ENCODE measurements at places on chromosomes 5 and 9. TPM values are rescaled to one million over a fixed set of nuclear protein-coding genes. Genes with fewer than 3 reads are reported as not detected.

DNA sequence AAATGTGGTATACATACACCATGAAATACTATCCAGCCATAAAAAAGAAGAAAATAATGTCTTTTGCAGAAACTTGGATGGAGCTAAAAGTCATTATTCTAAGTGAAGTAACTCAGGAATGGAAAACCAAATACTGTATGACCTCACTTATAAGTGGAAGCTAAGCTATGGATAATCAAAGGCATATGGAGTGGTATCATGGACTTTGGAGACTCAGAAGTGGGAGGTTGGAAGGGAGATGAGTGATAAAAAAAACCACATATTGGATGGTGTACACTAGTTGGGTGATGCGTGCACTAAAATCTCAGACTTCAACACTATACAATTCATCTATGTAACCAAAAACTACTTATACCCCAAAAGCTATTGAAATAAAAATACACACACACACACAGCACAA lies 24.5 kb downstream of the ADAMTS12 start:
- H3K4me3 ChIP-seq = no peak overlapping the region
- no peak overlapping the region for H3K27ac ChIP-seq
- peaks cover 7% of the 10 kb centered on the region for H3K36me3 ChIP-seq
- DNase-seq = no peak

GRCh38 chr9:1960342-1961042 lies 54.7 kb upstream of the SMARCA2 start:
- H3K4me1 ChIP-seq = no peaks in the 10 kb centered on the region
- no peak overlapping the region for H3K27ac ChIP-seq
- H3K4me3 ChIP-seq = no peak overlapping the region
- H3K27me3 ChIP-seq = peaks cover 7% of the 10 kb centered on the region
- no peaks in the 10 kb centered on the region for H3K36me3 ChIP-seq
- no peak for DNase-seq

MUSK gene
- not detected for total RNA-seq

CTXN3 gene
- not detected for total RNA-seq

- no peak overlapping the region for H3K4me3 ChIP-seq
- no peaks in the 10 kb centered on the region for H3K36me3 ChIP-seq
- DNase-seq = no peak
Observed at GRCh38 chr9:81787747-81788632, 98.6 kb upstream of the TLE1 start.

SPATA31D4 gene
- not detected for total RNA-seq

OR1Q1 gene
- total RNA-seq = 0.26 TPM

DNA sequence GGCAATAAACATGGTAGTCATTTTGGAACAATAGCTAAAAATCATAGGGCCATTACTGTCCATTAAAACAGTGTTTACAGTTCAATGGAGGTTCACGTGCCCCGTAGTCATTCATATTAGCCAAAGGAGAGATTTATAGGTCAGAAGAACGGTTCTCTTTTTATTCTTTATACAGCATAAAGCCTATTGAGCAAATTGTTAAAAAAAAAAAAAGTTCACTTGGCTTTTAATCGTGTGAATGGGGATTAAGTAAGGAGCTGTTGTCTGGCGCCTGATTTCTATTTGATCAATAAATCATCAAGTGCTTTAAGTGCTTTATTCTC lies 69.1 kb upstream of the TBCA start:
- DNase-seq = no peak
- H3K27me3 ChIP-seq = peaks cover 46% of the 10 kb centered on the region
- peaks cover 5% of the 10 kb centered on the region for H3K4me1 ChIP-seq
- H3K27ac ChIP-seq = no peak overlapping the region
- H3K4me3 ChIP-seq = peak overlapping the region; percentile 81

GRCh38 chr5:103428923-103429322 lies 133.7 kb downstream of the NUDT12 start:
- H3K4me3 ChIP-seq = no peak overlapping the region
- no peak overlapping the region for H3K27ac ChIP-seq
- no peak for DNase-seq
- H3K27me3 ChIP-seq = peaks cover 6% of the 10 kb centered on the region
- H3K4me1 ChIP-seq = no peaks in the 10 kb centered on the region
- no peaks in the 10 kb centered on the region for H3K36me3 ChIP-seq

QRFP gene
- not detected for total RNA-seq

IL4 gene
- total RNA-seq = 1.2 TPM

GRCh38 chr9:117374076-117374725 lies 40.7 kb downstream of the ASTN2 start:
- H3K4me1 ChIP-seq = no peaks in the 10 kb centered on the region
- H3K4me3 ChIP-seq = no peak overlapping the region
- no peak for DNase-seq
- no peak overlapping the region for H3K27ac ChIP-seq
- no peaks in the 10 kb centered on the region for H3K27me3 ChIP-seq

- peaks cover 2% of the 10 kb centered on the region for H3K36me3 ChIP-seq
- no peaks in the 10 kb centered on the region for H3K27me3 ChIP-seq
- DNase-seq = no peak
- no peak overlapping the region for H3K4me3 ChIP-seq
- H3K4me1 ChIP-seq = no peaks in the 10 kb centered on the region
Observed at GRCh38 chr5:88861231-88861630, 21.8 kb downstream of the MEF2C start.

GRCh38 chr9:109555215-109555614 lies 57.1 kb upstream of the PTPN3 start:
- no peak for DNase-seq
- H3K27me3 ChIP-seq = peaks cover 20% of the 10 kb centered on the region
- no peak overlapping the region for H3K4me3 ChIP-seq

DNA sequence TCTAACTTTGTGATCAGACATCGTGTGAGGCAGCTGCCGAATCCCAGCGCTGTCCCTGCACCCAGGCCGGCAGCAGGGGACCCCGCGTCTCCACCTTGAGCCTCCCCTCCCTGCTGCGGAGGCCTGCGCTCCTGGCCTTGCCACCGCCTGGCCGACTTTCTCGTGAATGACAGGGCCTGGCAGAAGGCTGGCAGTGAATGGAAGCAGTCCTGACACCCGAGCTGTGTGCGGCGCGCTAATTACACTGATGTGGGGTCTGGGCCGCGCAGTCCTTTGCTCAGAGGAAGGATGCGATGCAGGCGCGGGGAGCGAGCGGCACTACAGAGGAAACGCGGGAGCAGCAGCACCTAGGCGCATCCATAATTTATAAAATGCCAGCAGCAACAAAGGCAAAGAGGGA lies 40.3 kb downstream of the POU4F3 start:
- H3K27ac ChIP-seq = no peak overlapping the region
- no peaks in the 10 kb centered on the region for H3K4me1 ChIP-seq
- DNase-seq = no peak
- H3K4me3 ChIP-seq = no peak overlapping the region
- peaks cover 5% of the 10 kb centered on the region for H3K27me3 ChIP-seq

GRCh38 chr5:68872088-68872839 lies 221.6 kb upstream of the SLC30A5 start:
- no peak overlapping the region for H3K27ac ChIP-seq
- H3K27me3 ChIP-seq = no peaks in the 10 kb centered on the region
- H3K4me3 ChIP-seq = no peak overlapping the region
- H3K4me1 ChIP-seq = no peaks in the 10 kb centered on the region
- DNase-seq = no peak
- H3K36me3 ChIP-seq = no peaks in the 10 kb centered on the region

GALT gene
- 67.2 TPM for total RNA-seq
